ENCODE measurements at places on chromosomes 7 and 10. TPM values are rescaled to one million over a fixed set of nuclear protein-coding genes. Genes with fewer than 3 reads are reported as not detected.

Gene OPN1SW
- not detected for total RNA-seq

Gene FAM25G
- total RNA-seq: not detected

Gene NODAL
- total RNA-seq: not detected

Gene TCERG1L
- total RNA-seq: not detected

Gene CRTAC1
- total RNA-seq: 1.3 TPM

Gene CALCR
- total RNA-seq: not detected

Gene AKR1D1
- total RNA-seq: not detected

Gene LEP
- not detected for total RNA-seq

Gene SNX10
- total RNA-seq: 2.9 TPM

All from heart right ventricle (tissue), 16 donors.